ENCODE measurements at places on chromosomes 11 and 22.

- peak; percentile 21 for DNase-seq
Observed at GRCh38 chr11:110317516-110317932, 21.1 kb upstream of the RDX start.

GRCh38 chr11:48307760-48308386 is 1.9 kb downstream of the OR4S1 start:
- DNase-seq, result peak; percentile 54

GRCh38 chr11:121671283-121672168 is 218.8 kb upstream of the SORL1-AS1 start:
- no peak for DNase-seq

GRCh38 chr11:69947059-69947792 is 128.0 kb upstream of the FGF3 start:
- no peak for DNase-seq

GRCh38 chr11:124168796-124169195 is 14.3 kb upstream of the OR10D3 start:
- DNase-seq, result no peak

- DNase-seq, result peak; percentile 58
Observed at GRCh38 chr22:19568337-19569275, 44.4 kb upstream of the CLDN5 start.

DNA sequence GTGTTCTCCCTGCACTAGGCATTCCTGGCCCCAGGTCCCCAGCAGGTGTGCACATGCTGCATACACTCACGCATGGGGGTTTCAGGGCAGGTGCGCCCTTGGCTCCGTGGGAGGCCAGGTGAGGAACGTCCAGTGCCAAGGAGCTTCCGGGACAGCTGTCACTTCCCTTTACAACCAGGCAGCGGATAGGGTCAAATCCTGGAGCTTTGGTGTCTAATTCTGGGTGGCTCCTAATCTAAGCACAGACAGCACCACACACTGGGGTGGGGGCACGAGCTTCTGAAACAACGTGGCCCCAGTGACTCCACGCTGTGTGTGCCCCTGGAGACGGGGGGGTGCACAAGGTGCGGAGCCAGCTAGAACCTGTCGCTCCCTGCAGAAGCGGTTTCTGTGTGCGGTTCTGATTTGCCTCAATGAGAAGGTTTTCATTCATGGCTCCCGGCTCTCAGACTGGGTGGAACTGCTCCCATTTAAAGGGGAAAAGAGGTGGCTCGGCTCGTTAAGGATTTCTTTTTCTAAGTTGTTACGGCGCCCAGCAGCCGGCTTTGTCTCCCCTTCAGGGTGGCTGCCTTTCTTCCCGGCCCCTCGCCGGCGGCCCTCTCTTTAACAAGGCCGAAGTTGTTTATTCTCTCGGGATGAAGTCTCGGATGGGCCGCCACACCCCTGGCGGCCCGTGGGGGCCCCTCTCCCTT is 5.0 kb downstream of the CCND1 start:
- no peak for DNase-seq

- DNase-seq, result no peak
Observed at GRCh38 chr22:43508489-43508888, 96.7 kb downstream of the MPPED1 start.

GRCh38 chr11:8190431-8190830 is 21.6 kb upstream of the RIC3 start:
- no peak for DNase-seq

DNA sequence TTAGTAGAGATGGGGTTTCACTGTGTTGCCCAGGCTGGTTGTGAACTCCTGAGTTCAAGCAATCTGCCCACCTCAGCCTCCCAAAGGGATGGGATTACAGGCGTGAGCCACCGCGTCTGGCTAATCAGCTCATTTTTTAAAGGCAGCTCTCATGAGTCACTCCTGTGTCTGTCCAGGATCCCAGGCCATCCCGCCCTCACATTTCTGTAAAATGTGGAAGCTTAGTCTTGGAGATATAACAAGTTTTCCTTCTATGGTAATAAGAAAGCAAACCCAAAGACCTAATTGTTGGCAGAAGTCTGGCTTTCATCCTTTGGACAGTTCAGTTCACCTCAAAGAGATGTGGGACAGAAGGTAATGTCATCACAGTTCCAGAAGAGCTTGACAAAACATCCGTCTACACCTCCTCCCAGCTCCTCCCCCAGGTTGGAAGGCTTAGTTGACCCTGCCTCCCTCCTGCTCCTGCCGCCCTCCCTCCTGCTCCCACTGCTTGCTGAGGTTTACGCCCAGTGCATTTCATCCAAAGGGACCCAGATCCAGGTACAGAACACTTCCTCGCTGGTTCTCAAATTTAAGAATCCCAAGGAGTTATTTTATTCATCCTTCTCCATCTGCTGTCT is 6.4 kb downstream of the DRD2 start:
- DNase-seq, result no peak

DNA sequence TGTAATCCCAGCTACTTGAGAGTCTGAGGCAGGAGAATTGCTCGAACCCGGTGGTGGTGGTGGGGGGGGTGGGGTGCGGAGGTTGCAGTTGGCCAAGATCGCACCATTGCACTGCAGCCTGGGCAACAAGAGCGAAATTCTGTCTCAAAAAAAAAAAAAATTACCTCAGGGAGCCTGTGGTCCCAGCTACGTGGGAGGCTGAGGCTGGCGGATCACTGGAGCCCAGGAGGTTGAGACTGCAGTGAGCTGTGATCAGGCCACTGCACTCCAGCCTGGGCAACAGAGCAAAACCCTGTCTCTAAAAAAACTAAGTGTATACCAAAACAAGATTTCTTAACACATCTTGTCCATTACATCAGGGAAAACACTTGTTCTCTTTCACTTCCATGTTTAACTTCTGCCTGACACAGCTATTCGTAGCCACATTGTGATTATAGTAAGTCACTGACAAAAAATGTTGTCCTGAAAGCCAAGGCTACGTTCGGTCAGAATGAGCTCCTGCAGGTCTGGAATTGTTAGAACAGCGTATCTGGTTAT is 1.4 kb downstream of the TMEM80 start:
- no peak for DNase-seq

- DNase-seq, result no peak
Observed at GRCh38 chr22:17359501-17359900, 9.8 kb upstream of the CECR2 start.

- DNase-seq, result peak; percentile 72
Observed at GRCh38 chr11:68380786-68381622, 68.6 kb downstream of the LRP5 start.

DNA sequence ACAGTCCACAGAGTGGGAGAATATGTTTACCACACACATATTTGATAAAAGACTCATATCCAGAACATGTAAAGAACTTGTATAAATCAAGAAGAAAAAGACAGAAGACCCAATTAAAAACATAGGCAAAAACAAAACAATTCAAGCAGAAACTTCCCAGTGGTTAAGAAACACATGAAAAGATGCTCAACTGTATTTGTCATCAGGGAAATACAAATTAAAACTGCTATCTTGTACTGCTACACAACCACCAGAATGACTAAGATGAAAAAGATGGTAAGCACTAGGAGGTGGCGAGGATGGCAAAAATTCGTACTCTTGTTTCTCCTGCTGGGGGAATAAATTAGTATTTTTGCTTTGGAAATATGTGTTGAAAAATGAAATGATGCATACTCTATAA is 192.3 kb upstream of the C11orf87 start:
- no peak for DNase-seq
